Putamen (tissue), 1 donor: ENCODE measurements at places on chromosomes 1 and 21.

DNA sequence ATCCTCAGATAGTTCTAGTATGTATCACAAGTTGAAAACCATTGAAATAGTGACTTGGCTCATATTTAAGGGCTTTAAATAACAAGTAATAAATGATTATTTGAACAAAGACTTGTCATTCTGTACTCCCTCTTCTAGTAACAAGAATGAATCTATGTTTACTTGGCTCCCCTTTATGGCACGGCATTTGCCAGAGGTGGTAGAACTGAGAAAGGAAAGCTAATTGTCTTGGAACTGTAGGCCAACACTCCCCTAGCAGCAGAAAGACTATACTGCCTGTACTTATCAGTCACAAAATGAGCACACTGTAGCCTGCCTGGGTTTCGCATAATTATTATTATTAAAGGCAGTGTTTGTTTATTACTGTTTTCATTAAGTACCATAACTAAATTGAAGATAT is 29.6 kb upstream of the SMYD2 start:
- no peak for DNase-seq

DNA sequence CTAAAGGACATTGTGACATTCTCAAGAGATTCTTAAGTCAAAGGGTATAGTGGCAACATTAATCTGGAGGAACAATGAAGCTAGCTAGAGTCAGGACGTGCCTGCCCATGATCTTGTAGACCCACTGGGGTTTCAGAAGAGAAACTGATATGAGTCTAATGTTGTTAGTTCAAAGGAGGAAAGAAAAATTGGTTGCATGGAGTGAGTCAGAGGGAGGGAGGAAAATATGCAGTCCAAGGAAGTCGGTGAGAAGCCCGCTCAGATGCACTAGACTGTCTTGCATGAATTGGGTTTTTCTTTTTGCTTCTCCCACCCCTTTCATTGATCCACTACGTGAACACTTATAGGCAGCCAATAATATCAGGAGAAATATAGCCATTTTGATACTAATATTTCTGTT is 53.8 kb upstream of the SYT14 start:
- DNase-seq: no peak

DNA sequence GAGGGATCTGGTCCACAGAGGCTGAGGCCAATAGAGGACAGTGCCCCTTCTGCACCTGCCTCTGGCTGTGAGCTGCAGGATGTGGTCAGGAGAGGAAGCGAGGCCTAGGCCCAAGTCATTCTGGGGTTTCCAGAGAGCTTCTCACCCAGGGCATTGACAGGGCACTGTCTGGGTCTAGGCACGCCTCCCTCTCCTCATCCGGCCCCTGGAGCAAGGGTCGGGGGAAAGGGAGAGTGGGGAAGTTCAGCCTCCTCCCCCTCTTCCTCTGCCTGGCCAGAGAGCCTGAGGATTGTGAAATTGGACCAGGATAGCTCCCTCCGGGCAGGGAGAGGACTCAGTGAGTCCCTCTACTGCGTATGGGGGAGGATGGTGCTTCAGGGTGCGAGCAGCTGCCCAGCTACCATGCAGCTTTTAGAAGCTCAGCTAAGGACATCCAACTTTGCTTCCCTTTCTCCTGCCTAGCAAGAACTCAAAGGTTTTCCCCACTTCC is 6.3 kb upstream of the INAVA start:
- DNase-seq: no peak

- DNase-seq: no peak
Measured at GRCh38 chr1:201608635-201609395, 69.9 kb downstream of the NAV1 start.

- no peak for DNase-seq
Measured at GRCh38 chr1:172089768-172090510, 248.6 kb downstream of the DNM3 start.

DNA sequence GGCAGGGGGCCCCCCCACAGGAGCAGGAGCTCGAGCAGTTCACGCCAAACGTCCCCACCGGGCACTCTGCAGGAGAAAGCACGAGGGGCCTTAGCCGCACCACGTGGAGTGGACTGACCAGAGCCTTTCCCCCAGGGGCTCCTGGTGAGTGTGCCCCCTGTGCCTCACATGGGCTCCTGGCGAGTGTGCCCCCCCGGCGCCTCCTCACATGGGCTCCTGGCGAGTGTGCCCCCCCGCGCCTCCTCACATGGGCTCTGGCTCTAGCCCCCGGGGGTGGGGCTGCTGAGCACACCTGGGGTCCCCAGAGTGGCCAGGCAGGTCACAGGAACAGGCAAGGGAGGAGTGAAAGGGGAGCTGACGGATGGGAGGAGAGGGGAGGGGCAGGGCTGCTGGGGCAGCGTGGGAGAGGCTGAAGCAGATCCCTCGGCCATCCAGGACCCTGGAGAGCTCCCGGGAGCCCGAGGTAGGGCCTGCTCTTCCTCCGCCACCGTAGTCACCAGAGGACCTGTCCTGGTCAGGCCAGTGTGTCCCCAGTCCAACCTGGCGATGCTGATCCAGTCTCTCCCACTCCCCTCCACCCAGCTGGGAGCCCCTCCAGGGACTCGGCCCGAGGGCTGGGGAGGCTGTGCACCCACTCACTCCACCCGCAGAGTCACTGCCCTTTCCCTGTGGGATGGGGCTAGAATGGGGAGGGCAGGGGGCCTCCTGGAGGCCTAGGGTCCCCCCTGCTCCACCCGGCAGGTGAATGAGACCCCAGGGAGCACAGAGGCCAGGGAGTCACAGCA is 47.6 kb downstream of the ARHGEF16 start:
- DNase-seq: peak; percentile 71

DNA sequence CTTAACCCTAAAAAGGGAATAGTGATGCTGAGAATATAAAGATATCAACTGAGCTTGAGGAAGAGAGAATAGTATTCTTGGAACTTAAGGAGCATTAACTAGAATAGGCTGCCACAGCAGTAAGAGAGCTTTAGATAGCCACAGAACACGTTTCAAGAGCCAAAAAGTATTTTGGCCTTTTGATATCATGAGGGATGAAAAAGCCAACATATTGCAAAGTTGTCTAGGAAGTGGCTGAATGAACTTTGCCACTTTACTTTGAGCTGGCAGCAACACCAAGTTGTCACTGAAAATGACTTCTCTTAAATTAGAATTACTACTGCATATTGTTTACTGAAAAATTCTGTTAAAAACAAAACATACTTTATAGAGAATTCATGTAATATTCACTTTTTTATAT is 1476.2 kb downstream of the MRPL39 start:
- no peak for DNase-seq

DNA sequence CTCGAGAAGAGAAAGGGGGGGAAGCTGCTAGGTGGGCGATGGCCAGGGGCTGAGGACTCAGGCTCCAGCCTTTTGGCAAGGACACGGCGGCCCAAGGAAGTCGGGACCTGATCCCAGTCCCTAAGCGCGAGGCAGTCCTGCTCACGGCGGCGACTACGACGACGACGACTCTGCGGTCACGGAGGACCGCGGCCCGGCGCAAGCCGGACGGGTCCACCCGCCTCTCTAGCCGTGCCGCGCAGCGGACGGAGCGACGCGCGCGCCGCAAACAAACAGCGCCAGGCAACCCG is 401 bp downstream of the WNT9A start:
- DNase-seq: no peak

DNA sequence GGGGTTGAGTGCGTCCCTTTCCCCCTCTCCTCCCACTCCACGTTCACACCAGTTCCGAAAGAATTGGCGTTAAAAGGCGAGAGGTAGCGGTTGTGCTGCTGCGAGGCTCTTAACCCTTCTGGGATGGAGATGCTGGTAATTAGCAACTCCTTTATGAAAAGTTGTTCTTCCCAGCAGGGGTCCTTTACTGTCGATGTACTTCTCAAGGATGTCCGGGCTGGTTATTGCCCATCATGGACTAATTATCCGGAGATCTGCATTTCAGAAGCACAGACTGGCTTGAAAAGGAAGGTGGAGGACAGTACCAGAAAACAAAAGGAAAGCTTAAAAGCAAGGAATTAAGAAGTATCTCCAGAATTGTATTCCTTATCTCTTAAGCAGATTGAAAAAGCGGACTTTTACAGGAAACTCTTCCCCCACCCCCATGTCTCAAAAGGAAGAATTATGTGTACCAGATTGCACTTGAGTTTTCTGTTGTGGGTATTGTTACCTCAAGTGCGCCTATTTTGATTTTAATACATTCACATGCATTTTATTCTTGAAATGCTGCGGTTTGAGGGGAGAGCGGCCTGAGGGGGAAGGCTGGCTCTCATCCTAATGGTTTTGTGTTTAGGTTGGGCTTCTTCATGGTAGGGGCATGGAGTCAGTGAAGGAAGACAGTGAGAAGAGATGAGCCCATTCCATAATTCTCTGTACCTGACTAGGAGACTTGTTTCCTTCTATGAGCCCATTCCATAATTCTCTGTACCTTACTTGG is 1.5 kb downstream of the AK4 start:
- DNase-seq: no peak
